ENCODE measurements at places on chromosomes 1 and 21.

- DNase-seq, result no peak
Observed at GRCh38 chr1:54212872-54213271, 12.9 kb downstream of the MRPL37 start.

GRCh38 chr1:26686795-26687194 is 9.0 kb upstream of the ARID1A start:
- DNase-seq, result no peak

DNA sequence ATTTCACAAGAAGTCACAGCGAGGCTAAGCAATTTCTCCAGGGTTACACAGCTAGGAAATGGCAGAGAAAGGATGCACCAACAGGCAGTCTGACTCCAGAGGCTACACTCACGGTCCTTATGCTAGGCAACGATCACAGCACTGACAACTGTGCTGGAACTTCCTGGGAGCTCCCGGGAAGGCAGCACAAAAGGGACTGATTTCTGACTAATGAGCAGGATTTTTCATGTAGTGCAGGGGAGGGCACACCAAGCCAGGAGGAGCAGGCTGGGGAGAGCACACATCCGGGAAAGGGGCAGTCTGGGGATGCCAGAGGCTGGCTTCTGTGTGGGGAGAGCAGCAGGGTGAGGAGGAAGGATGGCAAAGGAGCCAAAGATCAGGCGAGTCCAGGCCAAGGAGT is 486.7 kb downstream of the OMA1 start:
- DNase-seq, result no peak

- no peak for DNase-seq
Observed at GRCh38 chr1:20058531-20058930, 11.5 kb upstream of the PLA2G5 start.

GRCh38 chr1:19043579-19044443 is 87.3 kb upstream of the IFFO2 start:
- no peak for DNase-seq

DNA sequence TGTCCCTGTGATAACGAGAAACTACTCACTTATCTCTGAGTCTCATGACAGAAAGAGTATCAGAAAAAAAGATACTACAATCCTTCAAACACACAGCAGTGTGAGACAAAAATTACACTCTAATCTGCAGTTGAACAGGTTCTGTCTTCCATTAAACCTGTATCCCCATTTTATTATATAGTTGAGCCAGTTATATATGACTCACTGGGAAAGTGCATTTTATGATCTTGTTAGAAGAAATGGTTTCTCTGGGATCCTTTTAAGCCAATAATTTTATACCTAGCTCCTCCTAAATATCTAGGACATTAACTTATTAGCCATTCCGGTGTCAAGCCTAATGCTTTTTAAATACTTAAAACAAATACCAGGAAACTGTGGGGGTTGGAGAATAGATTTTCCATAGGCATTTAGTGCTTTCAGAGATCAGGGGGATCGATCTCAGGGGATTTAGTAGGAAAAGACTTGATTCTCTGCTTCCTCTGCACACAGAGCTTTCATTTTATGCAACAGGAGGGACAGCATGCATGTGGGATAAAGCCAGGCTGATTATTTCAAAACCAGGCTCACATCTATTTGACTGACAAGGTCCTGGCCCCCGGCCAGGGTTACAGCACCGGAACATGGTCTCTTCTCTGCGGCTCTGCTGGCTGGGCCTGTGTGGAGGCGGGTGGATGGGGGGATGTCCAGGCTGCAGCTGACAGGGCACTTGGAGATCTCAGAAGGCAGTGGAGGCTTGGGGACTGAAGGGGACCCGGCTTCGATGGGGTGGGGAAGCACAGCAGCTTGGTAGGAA is 310.6 kb downstream of the DISC1 start:
- DNase-seq, result no peak

DNA sequence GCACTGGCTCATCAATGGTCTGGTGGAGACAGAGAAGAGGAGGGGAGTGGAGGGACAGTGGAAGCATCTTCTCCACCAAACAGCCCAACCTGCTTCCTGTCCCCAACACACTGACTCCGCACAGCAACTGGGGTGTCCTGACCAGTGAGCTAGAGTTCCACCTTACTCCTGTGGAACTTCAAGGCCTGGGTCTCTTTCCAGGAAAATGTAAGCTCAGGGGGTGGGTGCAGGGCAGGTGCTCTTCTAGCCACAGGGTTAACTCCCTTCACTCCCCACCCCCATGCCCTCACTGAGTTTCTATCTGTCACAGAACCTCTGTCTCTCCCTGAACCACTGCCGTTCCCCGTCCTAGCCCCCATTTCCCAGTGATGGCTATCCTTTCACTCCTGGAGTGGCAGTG is 876 bp downstream of the MOB3C start:
- DNase-seq, result no peak

DNA sequence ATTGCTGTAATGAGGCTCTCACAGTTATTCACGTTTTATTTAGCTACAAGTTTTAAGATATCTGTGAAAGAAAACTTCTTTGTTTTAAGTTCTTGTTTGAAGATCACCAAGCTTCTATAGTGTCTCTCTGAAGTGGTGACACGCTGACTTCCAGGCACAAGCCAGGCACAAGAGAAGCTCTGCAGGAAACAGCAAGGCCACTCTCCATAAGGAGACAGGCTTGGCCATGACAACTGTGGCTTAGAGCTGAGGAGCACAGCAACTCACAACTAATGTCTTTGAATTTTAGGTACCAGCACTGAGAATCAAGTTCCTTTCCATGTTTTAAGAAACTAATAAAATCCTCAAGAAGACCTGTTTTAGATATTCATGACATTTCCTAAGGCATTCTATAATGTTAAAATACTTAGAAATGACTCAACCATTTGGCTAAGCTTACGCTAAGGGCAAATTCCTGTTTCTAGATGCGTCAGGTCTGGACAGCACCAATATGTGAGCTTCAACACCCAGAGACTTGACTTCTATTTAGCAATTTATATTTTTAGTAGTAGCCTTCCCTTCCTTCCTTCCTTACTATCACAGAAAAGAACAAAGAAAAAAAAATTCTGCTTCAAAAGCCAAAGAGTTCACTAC is 40.2 kb downstream of the APP start:
- DNase-seq, result no peak

- no peak for DNase-seq
Observed at GRCh38 chr1:94698356-94698755, 121.8 kb upstream of the SLC44A3 start.

GRCh38 chr1:181100015-181100905 is 11.8 kb downstream of the IER5 start:
- DNase-seq, result no peak

GRCh38 chr1:244386595-244386994 is 65.1 kb downstream of the ADSS2 start:
- DNase-seq, result no peak

DNA sequence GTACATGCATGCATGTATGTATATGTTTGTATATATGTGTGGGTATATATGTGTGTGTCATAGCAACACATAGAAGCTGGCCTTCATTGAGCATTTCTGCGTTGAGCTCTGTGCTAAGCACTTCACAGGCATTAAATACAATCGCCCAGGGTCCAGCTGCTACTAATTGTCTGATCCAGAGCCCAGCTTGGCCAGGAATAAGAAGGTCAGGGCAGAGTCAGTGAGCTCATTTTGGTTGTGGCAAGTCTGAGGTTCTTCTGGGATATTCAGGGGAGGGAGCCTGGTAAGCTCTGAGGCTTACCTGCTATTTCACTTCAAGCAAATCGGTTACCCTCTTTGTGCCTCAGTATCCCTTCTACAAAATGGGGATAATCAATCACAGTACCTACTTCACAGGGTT is 59.6 kb downstream of the FOXO6 start:
- DNase-seq, result no peak

DNA sequence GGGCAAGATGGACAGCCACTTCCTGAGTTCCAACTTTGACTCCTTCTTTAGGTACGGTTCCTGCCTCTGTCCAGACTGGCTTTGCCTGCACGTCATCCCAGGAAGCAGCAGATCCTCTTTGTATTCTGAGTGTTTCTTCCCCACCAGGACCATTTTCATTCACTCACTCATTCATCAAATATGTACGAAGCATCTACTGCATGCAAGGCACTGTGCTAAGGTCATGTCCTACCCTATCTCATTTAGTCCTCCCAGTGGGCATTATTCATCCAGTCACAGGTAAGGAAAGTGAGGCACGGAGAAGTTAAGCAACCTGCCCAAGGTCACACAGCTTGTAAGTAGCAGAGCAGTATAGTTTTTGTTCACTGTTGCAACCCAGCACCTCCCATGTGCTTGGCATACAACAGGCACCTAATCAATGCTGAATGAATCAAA is 13.9 kb downstream of the CRYBG2 start:
- no peak for DNase-seq

GRCh38 chr1:165116732-165117131 is 239.8 kb downstream of the LMX1A start:
- no peak for DNase-seq

DNA sequence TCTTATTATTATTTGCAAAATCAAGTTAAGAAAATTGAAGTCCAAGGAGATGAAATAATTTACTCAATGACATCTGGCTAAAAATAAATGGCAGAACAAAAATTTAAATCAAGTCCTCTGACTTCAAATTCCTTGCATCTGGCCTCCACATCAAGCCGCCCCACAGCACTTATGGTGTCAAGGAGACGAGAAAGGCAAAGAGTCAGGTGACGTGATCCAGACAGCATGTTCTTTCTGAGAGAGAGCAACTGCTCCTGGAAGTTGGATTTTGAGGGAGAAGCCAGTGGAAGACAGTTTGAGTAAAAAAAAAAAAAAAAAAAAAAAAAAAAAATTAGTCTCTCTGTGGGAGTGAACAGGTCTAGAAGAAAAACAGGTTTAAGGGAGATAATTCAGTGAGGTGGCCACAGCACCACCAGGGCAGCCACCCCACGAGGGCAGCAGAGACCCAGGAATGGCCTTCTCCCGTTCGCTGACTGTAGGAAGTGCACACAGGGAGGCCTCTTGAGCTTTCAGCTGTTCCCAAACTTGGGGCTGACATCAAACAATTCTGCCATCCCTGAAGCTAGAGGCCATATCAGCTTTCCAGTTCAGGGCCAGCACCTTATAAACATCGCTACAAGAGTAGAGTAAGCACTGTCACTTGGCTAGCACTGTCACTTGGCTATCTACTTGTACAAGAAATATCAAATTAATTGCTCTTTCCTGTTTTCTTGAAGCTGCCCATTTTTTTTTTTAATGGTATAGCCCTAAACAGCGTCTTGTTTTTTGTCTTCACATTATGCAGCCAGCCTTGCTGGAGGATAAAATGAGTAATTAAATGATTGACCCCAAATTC is 7.8 kb downstream of the C1orf162 start:
- DNase-seq, result peak; percentile 1

- no peak for DNase-seq
Observed at GRCh38 chr21:15365751-15366392, 301.1 kb upstream of the NRIP1 start.

DNA sequence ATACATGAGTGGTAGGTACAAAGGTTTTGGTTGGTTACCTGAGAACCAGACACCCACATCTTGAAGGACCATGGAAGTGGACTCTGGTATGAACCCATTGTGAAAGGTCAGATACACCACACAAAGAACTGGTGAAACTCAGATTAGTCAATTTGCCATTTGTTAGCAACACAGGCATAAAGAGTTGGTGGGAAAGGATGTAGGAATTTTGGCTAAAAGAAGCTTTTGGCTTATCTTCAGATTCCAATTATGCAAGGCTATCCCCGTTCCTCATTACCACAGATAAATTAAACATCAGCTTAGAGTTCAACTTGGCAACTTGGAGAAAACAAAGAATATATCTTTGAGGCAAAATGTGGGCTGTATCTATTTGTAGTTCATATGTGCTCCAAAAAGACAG is 87.0 kb upstream of the IRF2BP2 start:
- DNase-seq, result no peak

GRCh38 chr1:234553240-234554188 is 56.5 kb downstream of the IRF2BP2 start:
- DNase-seq, result no peak

DNA sequence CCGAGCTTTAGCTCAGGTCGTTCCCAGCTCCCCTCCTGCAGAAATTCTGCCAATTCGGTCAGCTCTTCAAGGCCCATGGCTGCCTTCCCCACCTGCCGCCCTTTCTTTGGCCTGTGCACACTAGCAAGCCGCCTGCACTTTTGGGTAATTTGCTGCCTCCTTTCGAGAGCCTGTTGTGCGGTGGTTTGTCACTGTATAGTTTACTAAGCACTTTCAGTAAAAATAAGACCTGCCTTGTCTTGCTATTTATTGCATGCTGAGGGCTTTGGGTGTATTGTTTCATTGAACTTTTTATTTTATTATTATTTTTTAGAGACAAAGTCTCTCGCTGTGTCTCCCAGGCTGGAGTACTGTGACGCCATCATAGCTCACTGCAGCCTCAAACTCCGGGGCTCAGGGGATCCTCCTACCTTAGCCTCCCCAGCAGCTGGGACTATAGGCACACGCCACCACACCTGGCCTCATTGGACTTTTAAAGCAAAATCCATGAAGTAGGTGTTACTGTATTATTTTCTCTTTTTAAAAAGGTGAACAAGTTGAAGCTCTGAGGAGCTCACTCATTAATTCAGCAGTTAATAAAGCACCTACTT is 1.1 kb upstream of the FABP3 start:
- DNase-seq, result no peak

GRCh38 chr1:205064301-205064700 is 20.0 kb downstream of the TMEM81 start:
- DNase-seq, result no peak

- DNase-seq, result no peak
Observed at GRCh38 chr1:36091698-36092097, 3.0 kb downstream of the ADPRS start.

DNA sequence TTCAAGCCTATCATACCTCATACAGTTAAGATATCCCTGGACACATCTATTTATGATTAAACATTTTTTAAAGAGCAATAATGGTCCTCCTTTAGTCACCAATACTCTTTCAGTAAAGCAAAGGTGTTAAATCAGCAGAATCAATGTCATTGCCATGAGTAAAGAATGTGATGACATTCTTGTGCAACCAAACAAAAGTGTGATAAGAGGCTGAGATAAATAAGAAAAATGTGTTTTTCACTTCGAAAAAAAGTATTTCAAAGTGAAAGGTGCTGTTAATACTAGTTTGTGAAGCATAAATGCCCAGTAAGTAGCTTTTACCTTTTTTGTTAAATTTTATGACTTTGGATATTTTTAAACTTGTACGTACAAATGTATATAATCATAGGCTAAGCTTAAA is 8.4 kb downstream of the SLC44A5 start:
- no peak for DNase-seq

DNA sequence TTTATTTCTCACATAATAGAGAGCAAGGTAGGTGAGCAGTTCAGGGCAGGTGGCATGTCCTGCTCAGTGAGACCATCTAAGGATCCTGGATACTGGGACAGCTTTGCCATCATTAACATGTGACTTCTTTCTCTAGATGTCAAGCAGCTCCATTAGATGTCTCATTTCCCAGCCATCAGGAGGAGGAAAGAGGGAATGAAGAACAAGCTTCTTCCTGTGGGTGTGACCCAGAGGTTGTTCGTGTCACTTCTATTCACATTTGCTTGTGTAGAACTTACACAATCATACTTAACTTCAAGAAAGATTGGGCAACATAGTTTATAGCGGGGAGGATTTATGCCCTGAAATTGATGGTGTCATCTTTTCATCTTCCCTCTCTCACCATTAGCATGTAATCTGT is 169.2 kb upstream of the B3GALT2 start:
- no peak for DNase-seq

All from NCI-H1930 (cell line).